ENCODE measurements at places on chromosomes 5 and 9.

- peak; percentile 71 for DNase-seq
Observed at GRCh38 chr5:124741711-124742496, 4.5 kb downstream of the ZNF608 start.

GRCh38 chr9:131523451-131524435 is 7.3 kb downstream of the UCK1 start:
- DNase-seq = no peak

GRCh38 chr5:82406205-82406773 is 128.1 kb upstream of the RPS23 start:
- DNase-seq = peak; percentile 40

- DNase-seq = peak; percentile 55
Observed at GRCh38 chr5:143759396-143760130, 52.4 kb upstream of the HMHB1 start.

DNA sequence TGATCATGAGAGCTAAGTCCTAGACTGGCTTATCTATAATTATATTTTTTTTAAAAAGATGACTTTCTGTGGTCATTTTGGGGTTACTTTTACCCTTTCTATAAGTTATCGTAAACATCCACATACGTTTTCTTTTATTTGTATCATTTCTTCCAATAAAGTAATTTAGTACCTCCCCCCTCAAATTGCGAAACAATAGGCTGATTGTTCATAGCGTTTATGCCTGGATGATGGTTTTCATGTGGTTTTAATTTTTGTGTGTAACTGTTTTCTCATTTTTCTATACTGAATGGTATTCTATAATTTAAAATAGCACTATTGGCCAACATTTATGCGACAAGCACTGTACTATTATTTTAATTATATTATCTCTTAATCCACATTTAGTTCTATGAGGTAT is 44.5 kb downstream of the SMC5 start:
- DNase-seq = peak; percentile 7

DNA sequence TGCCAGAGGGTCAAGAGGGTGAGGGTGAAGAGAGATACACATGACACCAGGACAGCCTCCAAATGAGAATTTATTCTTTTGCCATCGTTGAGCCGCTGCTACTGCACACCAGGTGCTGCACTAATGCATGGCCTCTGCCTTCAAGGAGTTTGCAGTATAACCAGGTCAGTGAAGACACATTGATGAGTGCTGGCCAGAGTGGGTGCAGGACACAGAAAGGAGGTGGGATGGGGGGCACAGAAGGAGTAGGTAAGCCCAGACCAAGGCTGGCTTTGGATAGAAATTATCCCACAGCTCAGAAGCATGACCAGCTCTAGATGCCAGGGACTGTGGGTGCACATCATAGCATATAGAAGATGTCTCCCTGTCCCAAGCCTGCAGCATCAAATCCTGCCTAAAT is 38.0 kb downstream of the FOXI1 start:
- DNase-seq = no peak

GRCh38 chr5:156624686-156625085 is 225.4 kb upstream of the PPP1R2B start:
- no peak for DNase-seq

DNA sequence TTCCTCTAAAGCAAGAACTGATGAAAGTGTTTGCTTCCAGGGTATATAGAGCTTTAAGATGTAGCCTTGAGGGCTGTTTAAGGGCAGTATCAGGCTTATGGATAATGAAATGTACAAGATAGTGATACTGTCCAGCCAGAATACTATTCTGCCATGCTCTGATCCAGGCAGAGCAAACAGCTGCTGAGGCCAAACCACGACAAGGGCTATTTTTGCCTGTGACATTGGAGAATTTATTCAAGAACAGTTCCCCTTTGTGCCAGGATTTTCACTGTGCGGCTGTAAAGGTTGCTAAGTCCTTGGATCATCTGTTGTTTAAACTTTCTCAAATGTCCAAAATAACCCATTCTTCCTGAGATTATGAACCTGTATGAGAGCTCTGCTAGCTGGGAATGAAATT is 70.4 kb downstream of the OTP start:
- peak; percentile 14 for DNase-seq

- no peak for DNase-seq
Observed at GRCh38 chr5:72508241-72509170, 1.3 kb upstream of the ZNF366 start.

DNA sequence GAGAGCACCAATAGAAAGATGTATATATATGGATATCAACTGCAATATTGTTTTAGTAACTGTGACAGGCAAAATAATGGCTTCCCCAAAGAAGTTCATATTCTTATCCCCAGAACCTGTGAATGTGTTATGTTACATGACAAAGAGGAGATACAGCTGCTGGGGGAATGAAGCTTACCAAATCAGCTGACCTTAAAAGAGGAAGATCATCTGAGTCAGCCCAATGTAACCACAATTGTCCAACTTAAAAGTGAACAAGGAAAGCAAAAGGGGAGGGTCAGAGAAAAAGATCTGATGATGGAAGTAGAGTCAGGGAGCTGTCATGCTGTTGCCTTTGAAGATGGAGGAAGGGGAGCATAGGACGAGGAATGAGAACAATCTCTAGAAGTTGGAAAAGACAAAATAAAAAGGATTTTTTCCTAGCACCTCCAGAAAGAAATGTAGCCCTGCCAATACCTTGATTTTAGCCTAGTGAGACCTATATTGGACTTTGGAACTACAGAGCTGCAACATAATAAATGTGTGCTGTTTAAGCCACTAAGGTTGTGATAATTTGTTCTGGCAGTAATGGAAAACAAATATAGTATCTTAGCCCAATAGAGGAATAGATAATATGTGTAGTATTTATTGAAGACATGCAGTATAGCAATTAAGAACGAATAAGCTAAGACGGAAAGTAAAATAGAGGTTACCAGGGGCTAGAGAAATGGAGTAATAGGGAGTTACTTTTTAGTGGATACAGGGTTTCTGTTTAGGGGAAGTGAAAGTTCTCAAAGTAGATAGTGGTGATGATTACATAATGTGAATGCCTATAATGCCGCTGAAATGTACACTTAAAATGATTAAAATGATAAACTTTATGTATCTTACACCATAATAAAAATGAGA is 115.9 kb downstream of the PIK3R1 start:
- peak; percentile 43 for DNase-seq

DNA sequence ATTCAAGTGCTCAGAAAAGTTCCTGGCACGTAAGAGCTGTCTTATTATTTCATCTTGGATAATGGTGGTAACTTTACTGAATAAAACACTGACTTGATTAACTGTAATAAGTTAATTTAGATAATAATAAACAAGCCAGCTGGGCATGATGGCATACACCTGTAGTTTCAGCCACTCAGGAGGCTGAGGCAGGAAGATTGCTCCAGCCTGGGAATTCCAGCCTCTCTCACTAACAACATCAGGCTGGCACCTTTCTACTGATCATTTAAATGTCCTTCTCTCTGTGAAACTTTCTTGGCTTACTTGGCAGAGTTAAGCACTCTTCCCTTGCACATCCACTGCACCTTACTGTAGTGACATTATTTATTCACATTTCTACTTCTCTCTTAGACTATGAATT is 20.0 kb downstream of the STOM start:
- DNase-seq = no peak

DNA sequence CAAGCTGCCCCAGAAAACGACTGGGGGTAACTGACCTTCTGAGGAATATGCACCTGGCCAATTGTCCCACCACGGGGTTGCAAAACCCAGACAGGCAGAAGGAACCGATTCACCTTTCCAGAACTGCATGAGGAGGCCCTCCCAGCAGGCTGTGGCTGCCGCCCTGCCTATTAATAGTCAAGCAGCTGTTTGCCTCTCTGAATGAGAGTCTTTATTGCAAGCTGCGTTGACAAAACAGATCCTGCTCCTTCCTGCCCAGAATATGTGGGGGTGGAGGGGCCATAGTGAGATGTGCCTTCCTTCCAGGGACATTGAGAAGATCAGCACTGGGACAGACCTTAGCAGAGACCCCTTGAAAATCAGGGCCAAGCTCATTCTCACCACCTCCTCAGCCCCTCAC is 18.3 kb upstream of the TCOF1 start:
- DNase-seq = peak; percentile 71

- peak; percentile 91 for DNase-seq
Observed at GRCh38 chr9:72526901-72527800, 5.7 kb downstream of the TMC1 start.

- DNase-seq = peak; percentile 91
Observed at GRCh38 chr5:88769165-88769564, 113.8 kb downstream of the MEF2C start.

- DNase-seq = no peak
Observed at GRCh38 chr9:135827301-135827700, 80.0 kb downstream of the CAMSAP1 start.

- no peak for DNase-seq
Observed at GRCh38 chr5:146630472-146630871, 114.5 kb upstream of the GPR151 start.

GRCh38 chr9:109765830-109766229 is 14.2 kb upstream of the PALM2AKAP2 start:
- DNase-seq = no peak

GRCh38 chr5:179373961-179374505 is 28.8 kb upstream of the ADAMTS2 start:
- no peak for DNase-seq

GRCh38 chr5:160341309-160341870 is 29.0 kb upstream of the CCNJL start:
- DNase-seq = no peak

Data from muscle of leg (tissue), 16 donors.